ENCODE measurements at places on chromosomes 11 and 22.
A peak's percentile ranks its signal among the peaks of the same experiment; 100 is the strongest.

GRCh38 chr11:64568041-64568571 lies 22.9 kb upstream of the SLC22A12 start:
- no peaks in the 10 kb centered on the region for H3K36me3 ChIP-seq
- no peak overlapping the region for H3K27ac ChIP-seq
- no peak overlapping the region for H3K4me3 ChIP-seq
- no peaks in the 10 kb centered on the region for H3K27me3 ChIP-seq
- peaks cover 4% of the 10 kb centered on the region for H3K4me1 ChIP-seq

GRCh38 chr11:105236664-105237063 lies 97.1 kb upstream of the CARD18 start:
- DNase-seq = no peak
- no peak overlapping the region for H3K27ac ChIP-seq
- H3K27me3 ChIP-seq = no peaks in the 10 kb centered on the region
- no peaks in the 10 kb centered on the region for H3K4me1 ChIP-seq

- peaks cover 75% of the 10 kb centered on the region for H3K27me3 ChIP-seq
- no peak for DNase-seq
These were observed 191.5 kb downstream of the BRD1 start for GRCh38 chr22:49636214-49636613.

- no peak for DNase-seq
- H3K4me1 ChIP-seq = no peaks in the 10 kb centered on the region
- peaks cover 3% of the 10 kb centered on the region for H3K36me3 ChIP-seq
- H3K4me3 ChIP-seq = no peak overlapping the region
- no peaks in the 10 kb centered on the region for H3K27me3 ChIP-seq
These were observed 28.0 kb downstream of the USP35 start for GRCh38 chr11:78216571-78217287.

DNA sequence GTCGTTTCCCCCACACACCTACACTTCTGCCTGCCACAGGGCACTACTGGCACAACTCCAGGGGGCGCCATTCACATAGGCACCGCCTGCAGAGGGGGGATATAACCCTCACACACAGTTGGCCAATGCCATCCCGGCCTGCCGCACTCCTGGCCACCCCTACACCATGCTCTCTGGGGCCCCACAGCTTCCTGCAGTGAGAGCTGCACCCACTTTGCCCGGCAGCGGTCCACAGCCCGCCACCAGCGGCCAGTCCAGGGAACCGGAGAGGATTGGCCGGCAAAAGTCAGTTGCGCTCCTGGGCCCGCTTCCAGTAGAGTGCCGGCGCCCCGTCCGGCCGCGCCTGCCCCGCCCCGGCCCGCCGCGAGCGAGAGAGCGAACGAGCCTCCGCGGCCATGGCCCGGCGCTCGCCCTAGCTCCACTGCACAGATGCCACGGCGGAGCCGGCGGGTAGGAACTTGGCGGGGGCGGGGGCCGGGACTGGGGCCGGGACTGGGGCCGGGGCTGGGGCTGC lies 25.6 kb upstream of the SUSD2 start:
- no peak overlapping the region for H3K27ac ChIP-seq
- H3K27me3 ChIP-seq = no peaks in the 10 kb centered on the region
- H3K36me3 ChIP-seq = no peaks in the 10 kb centered on the region
- H3K4me3 ChIP-seq = peak overlapping the region; percentile 55
- peaks cover 13% of the 10 kb centered on the region for H3K4me1 ChIP-seq
- DNase-seq = peak; percentile 48

- no peaks in the 10 kb centered on the region for H3K36me3 ChIP-seq
- no peak for DNase-seq
- peaks cover 13% of the 10 kb centered on the region for H3K27me3 ChIP-seq
These were observed 611.1 kb downstream of the SOX6 start for GRCh38 chr11:15745266-15745665.

DNA sequence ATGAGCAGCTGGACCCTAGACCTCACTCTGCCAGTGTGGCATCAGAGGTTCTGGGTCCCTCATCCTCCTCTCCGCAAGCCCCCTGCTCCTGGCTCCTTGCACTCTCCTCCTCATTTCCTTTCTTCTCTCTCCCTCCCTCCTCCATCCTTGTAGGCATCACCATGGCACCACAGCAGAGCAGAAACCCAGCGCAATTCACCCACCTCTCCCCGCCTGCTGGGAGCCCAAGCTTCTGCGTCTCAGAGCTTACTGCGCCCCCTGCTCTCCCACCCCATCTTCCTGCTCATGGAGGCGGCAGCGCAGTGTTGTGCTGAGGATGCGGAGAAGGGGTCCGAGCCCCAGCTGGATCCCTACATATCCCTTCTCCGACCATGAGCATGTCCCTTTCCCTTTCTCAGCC lies 1.7 kb downstream of the CHRM1 start:
- peaks cover 6% of the 10 kb centered on the region for H3K27me3 ChIP-seq
- DNase-seq = no peak
- H3K27ac ChIP-seq = no peak overlapping the region
- H3K4me3 ChIP-seq = no peak overlapping the region

DNA sequence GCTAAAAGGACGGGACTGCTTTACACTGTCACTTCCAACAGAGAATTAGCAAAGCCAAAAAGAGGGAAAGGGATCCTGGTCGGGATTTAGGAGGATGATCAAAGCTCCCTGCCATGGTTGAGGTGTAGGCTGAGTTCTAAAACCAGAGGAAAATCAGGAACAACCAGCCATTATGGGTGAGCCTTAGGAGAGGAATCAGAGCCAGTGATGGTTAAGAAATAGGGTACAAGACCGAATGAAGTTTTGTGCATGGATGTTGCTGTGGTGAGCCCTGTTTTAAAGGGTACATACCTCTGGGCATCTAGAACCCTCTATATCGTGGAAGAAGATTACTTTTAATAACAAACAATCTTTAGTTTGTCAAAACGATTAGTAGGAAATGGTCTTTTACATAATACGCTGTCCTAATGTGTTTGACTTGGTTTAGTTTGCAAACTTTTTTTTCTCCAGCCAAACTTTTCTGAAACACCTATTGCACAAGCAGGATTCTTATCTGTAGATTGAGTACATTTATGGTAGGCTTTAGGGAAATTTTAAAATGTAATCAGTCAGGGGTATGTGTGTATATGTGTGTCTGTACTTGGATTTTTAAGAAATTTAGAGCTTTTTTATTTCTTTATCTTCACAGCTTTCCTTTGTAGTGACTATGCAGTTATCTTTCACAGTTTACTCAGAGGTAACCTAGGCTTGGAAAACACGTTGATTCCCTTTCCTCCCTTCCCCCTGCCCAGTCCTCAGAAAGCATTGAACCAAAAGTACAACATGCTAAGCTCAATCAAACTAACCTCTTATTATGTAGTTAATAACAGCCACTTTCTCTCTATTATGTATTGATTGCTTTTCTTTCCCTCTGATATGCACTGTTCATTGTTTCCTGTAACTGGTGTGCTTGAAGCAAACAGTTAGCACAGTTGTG lies 26.8 kb downstream of the TRIM44 start:
- H3K4me1 ChIP-seq = no peaks in the 10 kb centered on the region
- no peaks in the 10 kb centered on the region for H3K27me3 ChIP-seq
- no peak for DNase-seq
- no peak overlapping the region for H3K4me3 ChIP-seq
- H3K36me3 ChIP-seq = peaks cover 33% of the 10 kb centered on the region

GRCh38 chr22:48507595-48508350 lies 1319.9 kb downstream of the BRD1 start:
- no peak overlapping the region for H3K4me3 ChIP-seq
- H3K27ac ChIP-seq = no peak overlapping the region
- no peak for DNase-seq
- no peaks in the 10 kb centered on the region for H3K36me3 ChIP-seq

DNA sequence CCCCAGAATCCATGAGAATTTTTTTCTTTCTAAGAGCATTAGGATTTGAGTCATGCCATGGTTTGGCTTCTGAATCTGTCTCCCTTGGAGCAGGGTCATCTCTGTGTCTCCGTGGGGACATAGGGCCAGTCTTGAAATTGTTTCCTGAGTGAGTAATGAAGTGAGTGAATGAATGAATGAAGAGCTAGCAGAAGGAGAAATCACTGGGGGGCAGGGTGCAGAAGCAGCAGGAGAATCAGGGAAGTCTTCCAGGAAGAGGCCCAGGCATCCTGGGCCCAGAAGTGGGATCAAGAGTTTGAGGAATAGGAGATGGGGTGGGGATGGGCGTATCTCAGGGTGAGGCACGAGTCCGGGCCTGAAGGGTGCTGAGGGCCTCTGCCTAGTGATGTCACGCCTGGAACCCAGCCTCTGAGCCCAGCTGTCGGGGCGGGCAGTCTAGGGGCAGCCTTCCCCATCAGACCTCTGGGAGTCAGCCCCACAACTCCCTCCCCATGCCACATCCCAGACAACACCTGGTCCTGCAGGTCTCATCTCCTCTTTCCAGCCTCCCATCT lies 12.5 kb upstream of the MGAT3 start:
- H3K4me3 ChIP-seq = no peak overlapping the region
- no peaks in the 10 kb centered on the region for H3K4me1 ChIP-seq
- H3K27me3 ChIP-seq = peaks cover 11% of the 10 kb centered on the region
- H3K36me3 ChIP-seq = no peaks in the 10 kb centered on the region

DNA sequence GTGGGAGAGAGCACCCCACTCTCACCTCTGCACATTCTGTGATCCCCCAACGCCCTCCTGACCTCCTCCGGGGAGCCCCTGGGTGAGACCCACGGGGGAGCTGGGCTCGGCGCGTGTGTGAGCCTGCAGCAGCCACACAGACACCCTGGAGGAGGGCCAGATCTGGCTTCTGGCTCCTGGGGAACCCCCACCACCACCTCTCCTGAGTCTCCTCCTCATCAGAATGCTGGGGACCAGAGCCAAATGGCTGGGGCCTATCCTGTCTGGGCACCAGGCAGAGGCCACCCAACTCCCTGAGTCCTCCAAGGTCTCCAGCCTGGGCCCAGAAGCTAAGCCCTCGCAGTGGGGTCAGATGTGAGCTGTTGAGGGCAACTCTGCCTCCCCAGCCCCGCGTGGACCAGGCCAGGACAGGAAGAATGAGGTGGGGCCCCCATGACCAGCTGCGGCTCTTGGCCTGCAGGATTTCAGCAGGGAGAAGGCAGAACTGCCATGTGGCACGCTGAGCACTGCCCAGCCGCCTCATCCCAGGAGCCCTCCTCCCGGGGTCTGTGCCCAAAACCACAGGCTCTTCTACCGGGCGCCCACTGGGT lies 5.5 kb upstream of the PIM3 start:
- H3K27ac ChIP-seq = peak overlapping the region; percentile 65
- H3K36me3 ChIP-seq = no peaks in the 10 kb centered on the region
- DNase-seq = no peak
- no peaks in the 10 kb centered on the region for H3K27me3 ChIP-seq
- H3K4me3 ChIP-seq = no peak overlapping the region
- H3K4me1 ChIP-seq = peaks cover 62% of the 10 kb centered on the region

DNA sequence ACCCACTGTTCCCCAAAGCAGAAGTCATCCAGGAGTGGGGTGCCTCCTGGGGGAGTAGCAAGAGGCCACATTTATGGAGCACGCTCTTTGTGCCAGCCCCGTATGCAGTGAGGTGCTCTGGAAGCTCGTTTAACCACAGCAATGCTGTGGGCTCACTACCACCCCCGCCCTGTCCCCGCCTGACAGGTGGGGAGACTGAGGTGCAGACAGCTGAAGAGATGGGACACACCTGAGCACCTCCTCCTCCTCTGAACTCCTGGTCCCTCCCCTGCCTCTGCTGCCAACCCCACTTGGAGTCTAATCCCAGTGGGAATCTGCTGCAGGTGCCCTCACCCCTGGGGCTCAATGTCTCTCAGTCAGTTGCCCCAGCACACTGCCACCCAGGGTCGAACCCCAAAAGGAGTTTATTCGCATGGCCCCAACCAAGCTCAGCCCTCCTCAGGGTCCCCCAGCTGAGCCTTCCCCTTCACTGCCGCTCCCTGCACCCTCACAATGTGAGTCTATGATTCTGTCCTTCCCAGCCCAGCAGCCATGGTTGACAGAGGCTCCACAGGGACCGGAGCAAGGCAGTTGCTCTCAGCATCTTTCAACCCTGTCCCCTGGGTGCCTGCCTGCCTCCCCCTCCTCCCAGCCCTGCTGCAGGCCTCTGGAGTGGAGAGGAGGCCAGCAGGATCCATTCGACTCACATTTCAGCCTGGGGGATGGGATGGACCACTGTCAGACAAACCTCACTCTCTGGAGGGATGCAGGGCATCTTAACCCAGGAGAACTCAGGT lies 13.3 kb upstream of the BCR start:
- H3K4me1 ChIP-seq = no peaks in the 10 kb centered on the region
- no peaks in the 10 kb centered on the region for H3K36me3 ChIP-seq
- DNase-seq = no peak
- H3K27me3 ChIP-seq = no peaks in the 10 kb centered on the region

DNA sequence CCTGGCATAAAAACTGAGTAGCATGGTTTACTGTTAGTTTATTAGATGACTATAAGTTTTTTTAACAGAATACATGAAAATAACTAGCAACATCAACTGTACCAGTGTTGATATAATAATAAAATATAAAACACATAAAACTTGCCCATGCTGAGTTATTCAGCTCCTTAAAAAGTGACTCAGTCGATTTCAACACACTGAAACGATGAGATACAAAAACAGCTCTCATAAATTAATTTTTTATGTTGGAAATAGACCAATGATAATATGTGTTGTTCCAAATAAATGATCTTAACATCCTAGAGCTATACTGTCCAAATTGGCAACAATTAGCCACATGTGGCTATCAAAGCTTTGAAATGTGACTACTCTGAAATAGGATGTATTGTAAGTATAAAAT lies 15.9 kb downstream of the PDGFD start:
- DNase-seq = no peak
- no peaks in the 10 kb centered on the region for H3K27me3 ChIP-seq
- no peak overlapping the region for H3K27ac ChIP-seq

DNA sequence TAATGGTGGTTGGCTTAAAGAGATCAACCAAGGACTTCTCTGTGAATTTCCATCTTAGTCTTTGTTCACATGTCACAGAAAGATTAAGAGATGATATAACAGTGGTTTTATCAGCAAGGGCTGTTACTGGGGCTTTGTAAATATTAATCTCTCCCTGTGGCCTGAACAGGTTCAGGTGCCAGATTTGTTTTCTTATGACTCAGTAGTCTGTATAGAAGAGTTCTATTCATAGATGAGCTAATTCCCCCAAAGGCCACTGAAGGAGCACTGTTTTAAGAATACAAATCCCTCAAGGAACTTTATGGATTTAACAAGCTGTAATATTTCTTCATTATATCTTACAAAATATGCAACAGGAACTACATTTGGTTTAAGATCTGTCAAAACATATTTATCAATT lies 50.4 kb downstream of the TCP11L1 start:
- no peak overlapping the region for H3K27ac ChIP-seq
- H3K4me3 ChIP-seq = no peak overlapping the region
- no peaks in the 10 kb centered on the region for H3K4me1 ChIP-seq
- no peak for DNase-seq
- H3K27me3 ChIP-seq = no peaks in the 10 kb centered on the region

All from SJCRH30 (cell line).